Stimulated activated CD8-positive, alpha-beta memory T cell treated with anti-CD3 and anti-CD28 coated beads, Interleukin-15, amount 100 ng/mL, for 4 hours (primary cell): ENCODE measurements at places on chromosomes 6 and 20.

DNA sequence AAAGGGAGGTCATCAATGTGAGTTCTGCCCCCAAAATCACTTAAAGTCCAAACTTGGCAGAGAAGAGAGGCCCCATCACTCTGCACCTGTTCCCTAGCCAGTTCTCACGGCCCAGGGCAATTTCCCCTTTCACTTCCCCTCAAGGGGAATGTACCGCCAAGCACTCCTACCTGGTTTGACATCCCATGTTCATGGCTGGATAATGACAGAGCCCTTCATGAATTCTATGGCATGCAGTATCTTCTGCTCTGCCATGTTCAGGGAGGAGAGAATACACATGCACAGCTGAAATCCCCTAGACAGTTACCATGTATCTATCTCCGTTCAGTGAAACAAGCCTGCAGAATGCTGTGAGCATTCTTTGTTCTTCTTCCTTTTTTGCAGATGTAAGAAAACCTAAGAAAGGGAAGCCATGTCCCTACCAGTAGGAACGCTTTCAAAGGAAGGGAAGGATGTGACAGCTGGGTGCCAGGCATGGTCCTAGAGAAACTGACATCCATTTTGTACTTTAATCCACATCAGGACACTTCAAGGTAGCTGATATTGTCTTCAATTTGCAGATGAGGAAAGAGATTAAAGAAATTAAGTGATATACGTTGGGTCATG, 79.8 kb upstream of the ARID1B start:
- no peak for DNase-seq

DNA sequence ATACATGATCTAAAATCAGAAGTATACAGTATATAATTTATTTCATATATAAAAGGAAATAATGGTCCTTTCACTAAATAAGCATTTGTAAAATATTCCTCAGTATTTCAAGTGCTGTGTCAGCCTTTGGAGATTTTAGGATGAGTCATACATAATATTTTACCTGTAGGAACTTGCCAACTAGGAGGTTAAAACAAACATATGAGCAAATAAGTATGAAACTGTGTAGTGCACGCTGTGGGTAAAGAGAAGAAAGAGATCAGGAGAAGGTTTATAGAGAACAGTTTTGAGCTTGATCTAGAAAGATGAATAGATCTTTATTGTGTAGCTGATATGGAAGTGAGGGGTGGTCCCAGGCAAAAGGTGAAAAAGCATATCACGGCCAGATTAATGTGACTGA, 169.9 kb upstream of the RNF217 start:
- DNase-seq: no peak

DNA sequence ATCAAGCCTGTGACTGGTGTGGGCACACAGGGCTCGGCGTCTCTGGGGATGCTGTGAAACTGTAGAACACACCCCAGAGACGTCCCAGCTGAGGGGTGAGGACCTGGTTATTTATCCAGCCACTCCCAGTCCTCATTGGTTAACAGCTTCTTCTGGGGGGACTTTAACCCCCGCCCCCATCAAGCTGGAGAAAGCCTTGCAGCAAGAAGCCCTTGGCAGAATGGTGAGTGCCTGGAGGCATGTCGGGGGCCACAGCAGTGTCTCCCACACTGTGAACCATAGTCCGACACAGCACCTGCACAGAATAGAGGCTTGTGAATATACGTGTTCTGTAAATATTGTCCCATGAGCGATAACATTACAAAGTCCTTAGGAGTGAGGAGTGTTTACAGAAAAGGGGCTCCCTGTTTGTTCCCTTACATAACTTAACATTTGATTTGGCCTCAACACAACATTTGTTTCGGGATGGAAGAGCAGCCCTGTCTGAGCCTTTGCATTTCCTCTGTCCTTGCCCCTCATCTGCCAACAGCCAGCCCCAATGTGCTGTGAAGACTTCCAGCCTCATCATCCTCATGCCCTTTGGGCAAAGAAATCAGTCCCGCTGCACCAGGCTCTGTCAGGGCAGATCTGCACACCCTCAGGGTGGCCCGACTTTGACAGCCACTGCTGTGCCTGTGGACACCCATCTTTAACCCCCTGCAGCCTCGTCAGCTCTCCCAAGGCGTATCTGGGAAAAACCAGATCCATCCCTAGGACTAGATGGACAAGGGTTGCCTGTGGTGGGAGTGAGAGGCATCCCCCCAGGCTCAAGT, 2.2 kb upstream of the RRBP1 start:
- DNase-seq: no peak

DNA sequence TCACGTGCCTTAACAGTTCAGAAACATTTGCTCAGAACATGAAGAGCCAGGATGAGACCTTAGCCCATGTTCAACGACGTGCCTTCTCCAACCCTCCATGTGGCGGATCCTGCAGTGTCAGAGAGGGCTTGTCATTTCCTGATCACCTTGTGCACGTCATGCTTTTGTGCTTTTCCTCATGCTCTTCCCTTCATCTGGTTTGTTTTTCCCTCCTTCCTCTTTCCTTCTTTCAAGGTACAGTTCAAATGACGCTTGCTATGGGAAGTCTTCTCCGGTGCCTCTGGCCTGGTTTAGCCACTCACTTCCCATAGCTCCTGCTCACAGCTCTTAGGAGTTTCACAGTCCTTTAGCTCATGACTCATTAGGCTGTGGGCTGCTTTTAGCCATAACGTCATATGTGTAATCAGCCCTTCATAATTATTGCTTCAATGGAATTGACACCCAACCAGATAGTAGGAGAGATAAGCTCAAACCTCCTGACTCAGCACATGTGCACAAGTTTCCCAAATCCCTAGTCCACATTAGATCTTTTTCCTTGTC, 102.7 kb upstream of the CNKSR3 start:
- no peak for DNase-seq

DNA sequence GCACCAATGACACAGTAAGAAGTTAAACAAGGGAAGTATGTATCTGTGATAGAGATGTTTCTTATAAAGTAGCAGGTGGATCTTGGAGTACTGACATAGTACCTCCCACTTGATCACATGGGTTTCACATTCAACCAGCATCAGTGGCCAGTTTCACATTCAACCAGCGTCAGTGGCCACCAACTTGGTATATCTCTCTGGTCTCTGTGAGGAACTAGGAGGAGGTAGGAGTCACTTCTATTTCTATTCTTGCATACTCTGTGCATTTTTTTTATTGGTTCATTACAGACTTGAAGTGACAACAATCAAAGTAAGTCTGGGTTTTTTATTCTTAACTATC, 200.3 kb upstream of the SIM1 start:
- no peak for DNase-seq

DNA sequence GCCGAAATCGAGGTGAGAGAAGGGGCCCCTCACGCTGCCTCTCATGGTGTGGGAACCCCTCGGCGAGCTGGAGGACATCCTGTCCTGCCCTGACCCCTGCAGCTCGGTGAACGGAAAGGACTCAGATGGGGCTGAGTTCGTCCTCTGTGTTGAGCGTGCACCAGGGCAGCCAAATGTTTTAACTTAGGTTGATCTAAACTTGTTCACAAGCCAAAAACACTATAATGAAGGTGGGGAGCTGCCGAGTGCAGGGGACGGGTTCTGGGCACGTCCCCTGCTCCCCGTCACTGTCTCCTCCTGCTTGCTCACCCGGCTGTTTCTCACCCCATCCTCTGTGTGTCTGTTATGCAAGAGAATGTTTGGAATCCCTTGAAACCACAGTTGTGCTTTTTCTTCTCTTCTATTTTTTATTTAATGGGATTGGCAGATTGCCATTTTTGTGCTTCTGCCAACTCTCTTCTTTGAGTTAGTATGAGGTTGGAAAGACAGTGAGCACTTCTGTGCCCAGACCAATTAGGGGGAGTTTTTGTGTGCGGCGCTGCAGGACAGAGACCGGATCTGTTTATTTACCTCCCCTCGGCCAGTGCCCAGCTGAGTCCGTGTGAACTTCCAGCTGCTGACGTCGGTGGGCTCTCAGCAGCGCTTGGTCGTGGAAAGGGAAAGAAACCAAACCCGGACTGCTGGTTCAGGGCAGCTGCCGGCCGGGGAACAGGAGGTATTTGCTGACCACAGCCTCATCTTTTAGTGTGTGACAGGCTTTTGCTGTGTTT, 158.1 kb downstream of the DTNBP1 start:
- DNase-seq: no peak

DNA sequence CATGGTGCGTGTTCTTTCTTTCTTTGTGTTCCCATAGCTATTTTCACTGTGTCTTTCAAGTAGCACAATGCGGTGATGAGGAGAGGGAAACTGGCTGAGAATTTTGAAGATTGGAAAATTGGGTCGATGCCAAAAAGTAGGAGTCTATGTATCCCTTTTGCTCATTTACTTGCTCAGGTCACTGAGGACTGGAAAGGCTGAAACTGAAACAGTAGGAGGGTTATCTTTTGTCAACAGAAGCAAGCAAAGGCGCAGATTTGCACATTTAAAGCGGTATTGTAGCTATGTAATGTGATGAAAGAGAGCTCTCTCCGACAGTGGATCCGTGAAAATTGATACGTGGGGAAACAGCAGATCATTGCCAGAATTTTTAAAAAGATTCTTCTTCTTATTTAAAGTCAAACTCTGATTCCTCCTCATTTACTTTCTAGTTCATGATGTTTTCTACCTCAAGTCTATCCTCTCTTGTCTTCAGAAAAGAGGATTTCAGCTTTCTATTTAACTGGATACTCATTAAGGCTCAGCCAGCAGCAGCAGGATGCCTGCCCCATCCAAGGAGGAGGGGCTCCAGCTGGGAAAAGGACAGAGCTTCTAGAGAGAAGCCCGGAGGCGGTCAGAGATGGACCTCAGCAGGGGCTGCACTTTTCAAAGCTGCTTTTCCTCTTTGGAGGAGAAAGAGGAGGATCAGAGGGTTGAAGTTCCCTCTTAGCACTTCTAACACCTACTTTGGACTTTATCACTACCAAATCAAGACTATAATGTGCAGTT, 15.9 kb upstream of the FYN start:
- DNase-seq: no peak

DNA sequence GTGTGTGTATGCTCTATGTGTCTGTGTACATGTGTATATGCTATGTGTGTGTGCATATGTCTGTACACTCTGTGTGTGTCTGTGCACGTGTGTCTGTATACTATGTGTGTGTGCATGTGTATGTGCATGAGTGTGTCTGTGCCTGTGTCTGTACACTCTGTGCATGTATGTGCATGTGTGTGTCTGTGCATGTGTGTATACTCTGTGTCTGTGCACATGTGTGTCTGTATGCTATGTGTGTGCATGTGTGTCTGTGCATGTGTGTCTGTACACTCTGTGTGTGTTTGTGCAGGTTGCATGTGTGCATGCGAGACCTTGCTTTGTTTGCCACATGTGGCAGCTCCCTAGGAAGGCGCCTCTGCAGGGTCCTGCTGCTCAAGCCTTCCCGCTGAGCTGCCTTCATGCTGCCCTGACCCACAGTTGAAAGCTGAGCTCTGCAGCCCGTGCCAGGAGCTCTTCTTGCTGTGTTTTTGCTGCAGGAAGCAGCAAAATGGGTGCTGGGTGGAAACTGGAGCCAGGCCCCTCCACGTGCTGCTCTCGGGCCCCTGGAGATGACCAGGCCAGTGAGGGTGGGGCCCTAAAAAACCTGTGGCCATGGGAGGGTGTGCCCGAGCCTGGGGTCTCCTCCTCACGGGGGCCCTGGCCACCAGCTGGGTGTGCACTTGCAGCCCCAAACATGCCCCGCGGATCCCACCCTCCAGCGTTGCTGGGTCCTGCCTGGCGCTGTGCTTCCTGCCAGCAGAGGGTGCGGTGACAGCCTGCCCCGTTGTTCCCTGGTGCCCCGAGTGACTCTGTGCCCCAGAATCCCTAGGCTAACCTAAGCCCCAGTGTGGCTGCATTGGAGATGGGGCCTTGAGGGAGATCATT, 109.1 kb downstream of the DACT2 start:
- no peak for DNase-seq

DNA sequence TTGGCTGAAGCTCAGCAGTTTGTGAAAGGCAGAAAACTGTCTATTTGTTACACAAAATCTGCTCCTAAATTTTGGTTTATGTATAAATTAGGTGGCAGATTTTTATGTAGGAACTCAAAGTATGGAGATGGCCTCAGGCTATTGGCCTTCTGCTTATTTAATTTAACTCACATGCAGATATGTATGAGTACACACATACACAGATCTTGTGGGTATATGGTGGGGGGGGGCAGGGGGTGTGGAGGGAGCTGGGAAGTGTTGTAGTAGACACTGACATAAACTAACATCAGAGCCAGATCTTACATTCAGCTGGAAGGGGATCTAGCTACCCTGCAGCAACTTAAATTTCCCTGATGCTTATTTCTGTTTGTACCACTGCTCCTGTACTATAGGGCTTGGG, 170.8 kb downstream of the EPM2A start:
- DNase-seq: no peak

DNA sequence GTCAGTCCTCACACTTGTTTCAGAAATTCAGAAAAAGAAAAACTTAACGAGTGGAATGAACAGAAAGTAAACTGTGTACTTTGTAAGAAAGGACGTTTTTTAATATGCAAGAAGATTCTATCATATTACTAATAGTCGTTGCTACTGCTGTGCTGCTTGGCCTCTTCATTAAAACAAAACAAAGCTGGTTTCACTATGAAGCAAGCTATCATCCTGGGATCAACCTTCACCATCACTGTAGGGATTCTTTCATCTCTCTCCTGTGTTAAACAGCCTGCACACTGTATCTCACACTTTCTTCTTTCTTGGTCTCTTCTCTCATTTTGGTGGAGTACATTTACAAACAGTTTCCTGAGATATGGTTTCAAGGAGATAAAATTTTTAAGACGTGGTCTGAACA, 284.2 kb downstream of the BTBD9 start:
- no peak for DNase-seq

- no peak for DNase-seq
Observed at GRCh38 chr6:100959280-100959679, 78.2 kb upstream of the ASCC3 start.

DNA sequence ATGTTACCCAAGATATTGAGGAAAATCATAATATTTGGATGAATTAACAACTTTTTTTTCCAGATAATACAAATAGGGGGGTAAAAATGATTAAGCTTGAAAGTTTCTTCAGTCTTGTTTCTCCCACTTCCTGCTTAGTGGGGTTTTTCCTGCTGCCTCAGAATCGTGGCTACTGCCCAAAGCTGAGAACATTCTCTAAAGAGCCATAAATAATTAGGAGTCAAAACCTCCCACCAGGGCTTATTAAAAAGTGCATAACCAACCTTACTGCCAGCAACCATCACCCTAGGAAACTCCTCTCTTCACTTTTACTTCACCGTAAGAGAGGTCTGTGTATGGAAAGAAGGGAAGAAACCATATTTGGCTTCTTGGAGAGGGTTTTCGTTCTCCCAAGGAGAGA, 9.0 kb upstream of the LCA5 start:
- DNase-seq: no peak

DNA sequence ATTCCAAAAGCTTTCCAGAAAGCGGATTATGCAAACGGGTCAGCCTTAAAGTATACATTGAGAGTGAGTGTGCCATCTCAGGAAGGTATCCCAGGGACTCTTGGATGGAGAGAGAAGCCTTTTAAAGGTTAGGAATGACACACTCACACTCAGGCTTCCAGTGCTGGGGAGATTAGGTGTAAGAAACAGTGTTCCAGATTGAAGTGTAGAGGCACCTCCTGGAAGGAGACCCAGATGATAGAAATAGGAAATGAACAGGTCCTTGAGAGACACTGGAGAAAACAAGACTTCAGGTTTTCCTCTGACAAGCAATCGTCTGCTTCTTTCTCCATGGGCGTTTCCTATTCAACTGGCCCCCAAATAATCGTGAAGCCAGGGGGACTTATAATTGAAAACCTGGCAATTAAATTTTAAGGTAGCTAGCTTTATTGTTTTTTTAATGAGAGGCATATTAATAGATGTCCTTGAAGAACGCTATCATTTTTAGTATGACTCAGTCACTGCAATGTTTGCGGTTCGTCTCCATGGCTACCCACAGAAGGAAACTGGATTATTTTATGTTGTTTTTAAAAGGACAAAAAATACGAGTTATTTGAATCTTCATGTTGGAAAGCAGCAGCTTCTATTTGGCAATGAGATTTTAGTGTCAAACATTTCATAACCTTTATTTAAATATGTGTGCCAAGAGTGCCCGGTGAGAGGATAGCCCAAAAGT, 85.3 kb downstream of the TRMT6 start:
- no peak for DNase-seq
